ENCODE measurements at places on chromosomes 2 and 18.

DNA sequence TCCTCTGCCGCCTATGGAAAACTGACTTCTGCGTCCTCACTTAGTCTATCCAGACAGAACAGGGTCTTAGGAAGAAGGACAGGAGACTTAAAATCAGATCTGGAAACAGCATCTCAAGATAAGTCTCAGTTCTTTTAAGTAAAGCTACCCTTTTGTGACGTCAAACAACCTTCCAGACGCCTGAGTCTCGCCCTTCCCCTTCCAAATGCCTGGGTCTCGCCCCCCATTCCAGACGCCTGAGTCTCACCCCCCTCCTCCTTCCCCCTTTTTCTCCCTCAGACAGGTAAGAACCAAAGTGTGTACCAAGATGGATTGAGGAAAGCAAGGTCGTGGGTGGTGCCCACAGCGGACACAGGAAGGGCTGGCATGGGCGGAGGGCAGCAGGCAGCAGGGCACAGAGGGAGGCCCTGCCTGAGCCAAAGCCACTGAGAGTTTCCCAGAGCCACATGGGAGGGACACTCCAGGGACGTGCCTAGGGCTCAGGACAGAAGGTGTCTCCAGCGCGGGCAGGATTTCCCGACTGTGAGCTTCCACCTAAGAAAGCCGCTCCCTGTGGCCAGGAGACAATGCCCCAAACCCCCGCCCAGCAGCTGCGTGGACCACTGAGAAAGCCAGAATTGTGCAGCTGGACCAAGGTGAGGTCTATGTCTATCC, 51.3 kb downstream of the ANKMY1 start:
- DNase-seq = no peak

DNA sequence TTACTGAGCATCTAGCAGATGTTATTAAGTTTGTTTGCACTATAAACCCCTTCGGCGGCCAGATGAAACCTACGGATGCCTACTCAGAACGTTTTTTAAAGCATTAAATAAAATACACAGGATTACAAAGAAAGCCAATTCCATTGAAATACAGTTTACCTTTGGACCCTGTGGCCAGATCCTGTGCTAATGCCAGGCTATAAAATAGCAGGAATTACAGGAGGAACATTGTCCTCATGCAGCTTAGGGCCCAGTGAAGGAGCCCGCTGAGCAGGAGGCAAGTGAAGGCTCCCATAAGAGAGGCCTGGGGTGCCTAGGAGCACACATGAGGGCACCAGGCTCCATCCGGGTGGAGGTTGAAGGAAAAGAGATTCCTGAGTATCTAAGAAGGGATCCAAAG, 310.4 kb downstream of the MTX2 start:
- no peak for DNase-seq

- no peak for DNase-seq
These were observed 92.9 kb downstream of the ZEB2 start for GRCh38 chr2:144426981-144427479.

DNA sequence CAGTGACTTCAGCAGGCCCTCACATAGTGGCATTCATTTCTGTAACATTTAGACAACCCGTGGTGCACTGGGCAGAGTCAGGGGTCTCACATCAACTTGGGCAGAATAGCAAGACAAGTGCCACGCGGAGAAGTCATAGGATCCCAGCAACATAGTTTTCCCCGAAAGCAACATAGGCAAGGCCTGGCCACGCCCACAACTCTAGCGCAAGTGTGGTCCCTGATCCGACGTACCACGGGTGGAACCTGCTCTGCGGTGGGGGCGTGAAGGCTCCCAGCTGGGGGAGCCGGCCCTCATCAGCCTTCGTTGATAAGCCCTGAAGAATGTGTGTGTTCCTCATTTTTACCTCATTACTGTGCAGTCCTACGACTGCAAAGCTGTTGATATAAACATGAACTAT, 261.2 kb downstream of the EIPR1 start:
- DNase-seq = no peak

GRCh38 chr2:69285379-69285894, 101.6 kb downstream of the GFPT1 start:
- DNase-seq = no peak

DNA sequence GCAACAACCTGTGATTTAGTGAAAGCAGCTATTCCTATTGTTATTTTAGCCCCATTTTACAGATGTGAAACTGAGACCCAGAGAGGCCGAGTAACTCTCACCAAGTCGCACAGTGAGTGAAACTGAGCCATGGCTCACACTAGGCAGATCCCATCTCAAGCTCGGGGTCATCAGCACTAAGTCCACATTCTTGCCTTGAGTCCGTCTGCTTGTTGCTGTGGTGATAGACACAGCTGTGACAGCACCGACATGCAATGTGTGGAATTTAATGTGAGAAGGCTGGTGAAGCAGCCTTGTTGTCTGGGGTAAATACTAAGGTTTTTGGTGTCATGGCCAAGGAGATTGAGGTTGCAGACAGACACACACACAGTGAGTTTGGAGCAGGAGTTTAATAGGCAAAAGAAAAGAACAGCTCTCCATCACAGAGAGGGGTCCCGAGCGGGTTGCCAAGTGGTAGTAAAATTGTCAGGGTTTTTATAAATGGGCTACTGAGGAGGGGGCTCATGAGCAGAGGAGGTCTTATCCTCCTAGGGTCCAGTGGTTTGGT, 40.2 kb upstream of the GMCL1 start:
- DNase-seq = peak; percentile 57

GRCh38 chr2:19138264-19138825, 220.1 kb downstream of the OSR1 start:
- no peak for DNase-seq

DNA sequence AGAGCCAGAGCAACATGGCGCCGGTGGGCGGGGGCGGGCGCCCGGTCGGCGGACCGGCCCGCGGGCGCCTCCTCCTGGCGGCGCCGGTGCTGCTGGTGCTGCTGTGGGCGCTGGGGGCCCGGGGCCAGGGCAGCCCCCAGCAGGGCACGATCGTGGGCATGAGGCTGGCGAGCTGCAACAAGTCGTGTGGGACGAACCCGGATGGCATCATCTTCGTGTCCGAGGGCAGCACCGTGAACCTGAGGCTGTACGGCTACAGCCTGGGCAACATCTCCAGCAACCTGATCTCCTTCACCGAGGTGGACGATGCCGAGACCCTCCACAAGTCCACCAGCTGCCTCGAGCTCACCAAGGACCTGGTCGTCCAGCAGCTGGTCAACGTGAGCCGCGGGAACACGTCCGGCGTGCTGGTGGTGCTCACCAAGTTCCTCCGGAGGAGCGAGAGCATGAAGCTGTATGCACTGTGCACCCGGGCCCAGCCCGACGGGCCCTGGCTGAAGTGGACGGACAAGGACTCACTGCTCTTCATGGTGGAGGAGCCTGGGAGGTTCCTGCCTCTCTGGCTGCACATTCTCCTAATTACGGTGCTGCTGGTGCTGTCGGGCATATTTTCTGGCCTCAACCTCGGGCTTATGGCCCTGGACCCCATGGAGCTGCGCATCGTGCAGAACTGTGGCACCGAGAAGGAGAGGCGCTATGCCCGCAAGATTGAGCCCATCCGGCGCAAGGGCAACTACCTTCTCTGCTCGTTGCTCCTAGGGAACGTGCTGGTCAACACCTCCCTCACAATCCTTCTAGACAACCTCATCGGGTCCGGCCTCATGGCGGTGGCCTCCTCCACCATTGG, 507 bp downstream of the CNNM4 start:
- no peak for DNase-seq

GRCh38 chr2:185644828-185645227, 93.8 kb upstream of the FSIP2 start:
- DNase-seq = peak; percentile 49

DNA sequence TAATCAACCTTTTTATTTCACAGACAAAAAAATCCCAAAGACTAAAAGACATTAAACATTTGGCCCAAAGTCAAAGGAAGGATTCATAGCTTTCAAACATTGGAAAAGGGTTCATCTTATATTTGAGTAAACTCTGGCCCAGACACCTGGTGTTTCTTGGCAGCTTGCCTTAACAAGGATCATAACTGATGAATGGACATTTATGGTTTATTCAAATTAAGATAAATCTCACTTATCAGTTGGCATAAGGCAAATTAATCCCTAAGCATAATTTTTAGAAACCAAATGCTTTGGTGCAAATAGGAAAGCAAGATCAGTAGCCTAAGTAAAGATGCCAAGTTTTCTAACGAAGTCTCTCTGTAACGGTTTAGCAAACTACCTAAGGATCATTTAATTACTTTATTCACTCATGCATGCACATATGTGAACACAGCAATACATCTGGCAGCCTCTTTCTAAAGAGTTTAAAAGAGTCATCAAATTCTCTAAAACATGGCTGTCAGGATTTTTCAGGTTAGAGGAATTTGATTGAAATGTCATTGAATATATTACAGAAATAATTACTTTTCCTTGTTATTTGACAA, 323.4 kb upstream of the RBMS1 start:
- no peak for DNase-seq

DNA sequence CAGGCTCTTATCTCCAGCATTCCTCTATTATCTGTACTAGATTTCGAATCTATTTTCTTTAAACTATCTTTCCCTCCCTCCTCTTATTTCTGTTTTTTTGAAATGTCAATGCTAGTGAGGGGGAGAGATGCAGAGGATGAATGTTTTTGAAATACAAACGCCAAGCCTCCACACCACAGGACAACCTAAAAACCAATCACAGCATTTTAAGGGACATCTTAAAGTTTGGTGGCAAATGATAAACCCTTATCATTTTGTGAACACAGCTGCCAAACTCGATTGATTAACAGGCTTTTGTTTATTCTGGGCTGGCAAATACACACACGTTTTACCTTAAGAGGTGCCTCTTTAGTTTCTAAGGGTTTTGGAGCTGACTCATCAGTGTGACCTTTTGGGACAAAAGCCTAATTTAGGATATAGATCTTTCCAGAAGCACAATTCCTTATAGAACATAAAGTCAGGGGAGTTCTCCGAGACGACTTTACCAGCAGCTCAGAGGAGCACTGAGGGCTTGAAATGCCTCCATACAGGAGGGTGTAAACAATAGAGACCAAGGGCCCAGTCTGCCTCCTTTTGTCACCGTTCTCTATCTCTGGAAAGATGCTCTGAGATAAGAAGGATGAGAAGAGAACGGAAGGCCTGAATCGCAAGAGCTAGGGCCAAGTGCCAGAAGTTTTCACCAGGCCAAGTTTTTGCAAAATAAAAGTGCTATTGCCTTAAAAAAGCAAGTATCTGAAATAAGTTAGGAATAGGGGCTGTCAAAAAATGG, 4.2 kb upstream of the MEIS1 start:
- DNase-seq = no peak

DNA sequence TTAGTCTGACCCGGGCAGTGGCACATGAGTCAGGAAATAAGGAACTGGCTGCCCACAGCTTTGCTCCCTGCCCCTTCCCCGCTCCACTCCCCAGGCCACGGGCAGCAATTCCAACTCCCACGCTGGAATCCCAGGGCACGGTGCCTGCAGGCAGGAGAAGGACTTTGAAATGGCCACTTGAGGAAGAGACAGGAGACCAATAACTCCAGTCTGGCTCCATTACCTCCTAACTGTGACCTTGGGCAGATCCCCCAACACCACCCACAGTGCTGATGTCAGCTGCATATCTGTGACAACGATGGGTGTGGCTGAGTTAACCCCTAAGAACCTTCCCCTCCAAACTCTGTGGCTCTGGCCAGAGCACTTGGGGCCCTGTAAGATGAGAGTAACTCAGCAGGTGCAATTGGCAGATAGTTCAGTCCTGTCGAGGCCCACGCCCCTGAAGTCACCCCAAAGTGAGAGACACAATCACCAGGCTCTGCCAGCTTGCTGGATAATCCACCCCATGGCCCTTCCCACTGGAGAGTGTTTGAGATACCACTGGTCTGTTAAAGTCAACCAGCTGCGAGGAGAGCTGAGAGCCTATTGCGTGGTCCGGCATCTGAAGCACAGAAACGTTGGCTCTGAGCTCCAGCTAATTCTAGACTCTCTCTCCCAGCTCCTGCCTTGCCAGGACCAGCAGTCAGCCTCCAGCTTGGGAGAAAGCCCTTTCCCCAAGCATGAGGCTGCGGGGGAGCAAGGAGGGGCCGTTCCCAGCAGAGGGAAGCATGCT, 175.2 kb downstream of the TNS1 start:
- DNase-seq = peak; percentile 65

All from right hindlimb (tissue), 1 donor.